Activated naive CD8-positive, alpha-beta T cell treated with anti-CD3 and anti-CD28 coated beads, Interleukin-2, amount 10 ng/mL, durations not matched to agents 7 days and 5 days (primary cell): ENCODE measurements at places on chromosomes 4 and X.
A peak's percentile ranks its signal among the peaks of the same experiment; 100 is the strongest.

GRCh38 chrX:153765138-153766079 lies 1.4 kb downstream of the PLXNB3 start:
- peak; percentile 20 for DNase-seq

DNA sequence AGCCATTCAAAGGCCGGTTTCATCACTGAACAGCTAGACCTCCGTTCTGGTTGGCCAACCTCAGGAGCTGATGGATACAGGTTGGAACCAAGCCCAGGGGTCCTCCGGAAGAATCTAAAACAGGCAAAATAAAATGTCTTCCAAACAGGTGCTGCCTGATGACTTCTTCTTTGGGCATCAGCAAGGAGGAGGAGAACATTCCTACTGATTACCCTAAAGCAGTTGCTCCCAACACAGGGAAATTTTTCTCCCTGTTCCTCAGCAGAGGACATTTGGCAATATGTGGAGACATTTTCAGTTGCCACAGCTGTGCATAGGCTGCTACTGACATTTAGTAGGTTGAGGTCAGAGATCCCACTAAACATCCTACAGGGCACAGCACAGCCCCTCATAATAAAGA lies 319.3 kb upstream of the PPARGC1A start:
- no peak for DNase-seq

GRCh38 chrX:136725441-136726104 lies 55.2 kb downstream of the ARHGEF6 start:
- DNase-seq: no peak

DNA sequence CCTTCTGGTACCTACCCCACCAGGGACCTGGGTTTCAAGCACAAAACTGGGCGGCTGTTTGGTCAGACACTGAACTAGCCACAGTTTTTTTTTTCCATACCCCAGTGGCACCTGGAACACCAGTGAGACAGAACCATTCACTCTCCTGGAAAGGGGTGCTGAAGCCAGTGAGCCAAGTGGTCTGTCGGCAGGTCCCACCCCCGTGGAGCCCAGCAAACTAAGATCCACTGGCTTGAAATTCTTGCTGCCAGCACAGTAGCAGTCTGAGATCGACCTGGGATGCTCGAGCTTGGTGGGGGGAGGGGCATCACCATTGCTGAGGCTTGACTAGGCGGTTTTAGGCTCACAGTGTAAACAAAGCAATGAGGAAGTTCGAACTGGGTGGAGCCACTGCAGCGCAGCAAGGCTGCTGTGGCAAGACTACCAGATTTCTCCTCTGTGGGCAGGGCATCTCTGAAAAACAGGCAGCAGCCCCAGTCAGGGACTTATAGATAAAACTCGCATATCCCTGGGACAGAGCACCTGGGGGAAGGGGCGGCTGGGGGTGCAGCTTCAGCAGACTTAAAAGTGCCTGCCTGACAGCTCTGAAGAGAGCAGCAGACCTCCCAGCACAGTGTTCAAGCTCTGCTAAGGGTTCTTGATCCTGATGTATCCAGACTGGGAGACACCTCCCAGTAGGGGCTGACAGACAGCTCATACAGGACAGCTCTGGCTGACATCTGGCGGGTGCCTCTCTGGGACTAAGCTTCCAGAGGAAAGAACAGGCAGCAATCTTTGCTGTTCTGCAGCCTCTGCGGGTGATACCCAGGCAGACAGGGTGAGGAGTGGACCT lies 223.0 kb downstream of the COX18 start:
- no peak for DNase-seq

DNA sequence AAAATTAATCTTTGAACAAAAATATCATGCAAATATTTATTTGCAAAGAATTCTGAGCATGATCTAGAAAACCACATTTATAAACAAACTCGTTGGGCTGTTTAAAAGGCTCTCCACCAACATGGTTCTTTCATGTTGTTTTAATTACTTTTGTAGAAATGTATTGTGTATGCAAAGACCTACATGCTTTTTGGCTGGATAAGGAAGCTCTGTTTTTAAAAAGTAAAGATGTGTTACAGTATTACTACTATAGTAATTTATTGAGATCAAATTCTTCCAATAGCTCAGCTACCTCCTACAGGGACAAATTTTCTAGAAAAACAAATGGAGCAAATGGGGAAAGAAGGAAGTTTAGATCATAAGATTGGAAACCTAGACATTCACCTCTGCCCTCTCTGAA lies 177.5 kb upstream of the TTC29 start:
- DNase-seq: no peak

GRCh38 chrX:109441266-109441665 lies 40.6 kb downstream of the GUCY2F start:
- DNase-seq: no peak

- DNase-seq: no peak
Observed at GRCh38 chr4:16516796-16517439, 290.6 kb upstream of the TAPT1 start.

DNA sequence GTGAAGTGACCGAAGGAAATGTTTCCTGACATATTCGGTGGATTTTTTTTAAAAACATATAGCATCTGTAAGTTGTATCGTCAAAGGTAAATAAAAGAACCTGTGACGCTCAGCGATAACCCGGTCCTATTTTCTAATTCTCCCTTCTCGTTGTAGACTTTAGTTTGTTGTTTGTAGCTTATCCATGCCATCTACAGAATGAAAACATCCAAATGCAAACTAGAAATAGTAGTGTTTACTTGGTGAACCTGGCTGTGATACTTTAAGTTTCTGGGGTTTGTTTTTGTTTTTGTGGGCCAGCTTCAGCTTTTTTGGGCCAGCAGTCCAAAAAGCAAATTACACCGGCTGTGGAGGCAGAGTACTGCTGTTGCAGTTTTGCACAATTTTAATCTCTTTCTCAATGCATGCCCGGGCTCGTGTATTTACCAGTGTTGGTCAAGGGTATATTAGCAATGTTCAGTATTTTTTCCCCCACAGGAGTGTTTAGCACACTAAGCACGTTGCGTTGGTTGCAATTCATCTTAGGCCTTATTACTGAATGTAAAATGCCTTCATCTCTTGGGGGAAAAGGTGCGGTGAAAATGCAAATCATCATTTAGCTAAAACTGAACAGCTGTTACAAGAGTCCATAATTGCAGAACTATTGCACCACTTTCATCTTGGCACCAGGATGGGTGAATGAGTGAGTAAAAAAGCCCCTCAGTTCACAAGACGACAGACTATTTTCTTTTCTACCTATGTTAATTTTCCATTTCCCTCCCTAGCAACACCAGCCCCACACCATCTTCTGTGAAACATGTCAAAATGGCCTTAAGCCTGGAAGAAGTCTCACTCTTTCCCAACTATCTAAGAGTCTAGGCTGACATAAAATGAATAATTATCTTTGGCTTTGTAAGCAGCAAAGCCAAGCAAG lies 1.7 kb upstream of the CNOT6L start:
- no peak for DNase-seq

DNA sequence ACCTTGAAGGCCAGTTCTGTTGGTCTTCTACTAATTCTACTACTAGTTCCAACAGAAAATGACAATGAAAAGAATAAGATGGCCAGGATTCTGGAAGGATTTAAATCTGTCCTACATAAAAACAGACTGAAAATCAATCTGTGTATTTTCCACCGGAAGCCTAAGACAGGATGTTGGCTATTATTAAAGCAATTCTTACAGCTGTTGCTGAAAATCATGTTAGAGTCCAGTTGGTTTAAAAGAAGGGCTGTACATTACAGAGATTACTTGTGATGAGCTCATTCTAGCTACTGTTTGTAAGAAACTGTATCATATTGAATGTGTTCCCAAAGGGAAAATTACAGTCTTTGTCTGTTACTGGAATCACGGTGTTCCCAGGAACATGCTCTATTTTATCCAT lies 54.8 kb upstream of the MAGEB16 start:
- DNase-seq: no peak

DNA sequence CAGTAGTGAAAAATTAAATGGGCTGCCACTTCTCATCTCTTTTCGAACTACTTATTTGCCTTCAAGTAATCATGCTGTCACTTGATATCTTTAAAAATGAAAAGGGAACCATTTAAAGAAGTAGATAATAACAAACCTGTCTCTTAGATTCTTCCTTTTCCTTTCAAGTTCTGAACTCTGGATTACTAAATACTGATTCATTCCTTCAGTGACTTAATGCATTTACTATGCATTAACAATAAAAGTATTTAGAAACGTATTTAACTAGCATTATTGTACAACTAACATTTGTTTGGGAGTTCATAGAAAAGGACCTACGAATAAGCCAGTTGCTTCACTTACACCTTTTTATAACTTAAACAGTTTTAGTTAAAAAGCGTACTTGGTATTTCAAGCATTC lies 61.1 kb upstream of the RAB33B start:
- no peak for DNase-seq

DNA sequence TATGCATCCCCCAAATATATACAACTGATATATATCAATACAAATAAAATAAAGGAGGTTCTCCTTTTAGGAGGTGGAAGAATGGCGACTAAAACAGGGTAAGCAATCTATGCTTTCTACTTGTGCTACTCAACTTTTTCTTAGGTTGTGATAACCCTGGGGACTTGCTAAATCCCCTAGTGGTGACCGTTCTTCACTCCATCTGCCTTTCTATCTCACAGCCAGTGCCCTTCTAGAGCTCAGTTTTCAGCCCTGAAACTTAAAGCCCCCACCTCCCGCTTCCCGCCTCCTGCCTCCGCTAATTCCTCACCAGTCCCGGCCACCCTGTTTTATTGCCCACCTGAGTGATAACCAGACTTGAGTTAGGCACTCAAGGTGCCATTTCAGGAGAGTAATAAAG lies 15.5 kb upstream of the ESX1 start:
- DNase-seq: no peak

GRCh38 chrX:126237524-126237923 lies 71.4 kb upstream of the DCAF12L2 start:
- DNase-seq: no peak

GRCh38 chrX:132876523-132877338 lies 81.7 kb downstream of the HS6ST2 start:
- no peak for DNase-seq

GRCh38 chr4:94342694-94343093 lies at the start of gene HPGDS:
TSS of gene HPGDS (minus strand) at chr4:94342836. CDS start at chr4:94334629, 8,207 bp downstream.
- no peak for DNase-seq

GRCh38 chr4:86594559-86595425 lies 677 bp downstream of the PTPN13 start:
- peak; percentile 41 for DNase-seq

GRCh38 chr4:136823020-136823419 lies 709.3 kb downstream of the PCDH18 start:
- DNase-seq: no peak

- no peak for DNase-seq
Observed at GRCh38 chrX:74370487-74370886, 50.8 kb upstream of the SLC16A2 start.

DNA sequence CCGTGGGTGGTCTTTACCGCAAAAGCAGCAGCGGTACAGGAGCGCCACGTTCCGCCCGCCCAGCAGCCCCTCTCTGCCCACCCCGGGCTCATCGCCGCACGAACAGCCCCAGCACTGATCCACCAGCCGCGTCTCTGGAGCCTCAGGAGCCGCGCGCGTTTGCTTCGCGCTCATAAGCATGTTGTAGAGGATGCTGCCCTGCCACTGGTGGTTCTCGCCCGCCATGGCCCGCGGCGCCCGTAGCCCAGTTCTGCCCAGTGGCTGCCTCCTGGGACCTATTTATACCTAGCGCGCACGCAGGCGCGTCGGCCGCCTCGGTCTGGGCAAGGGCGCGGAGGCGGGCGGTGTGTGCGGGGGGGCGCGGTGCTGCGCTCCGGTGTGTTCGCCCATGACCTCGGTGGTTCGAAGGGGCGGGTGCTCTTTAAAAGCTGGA lies at the start of gene NR0B1:
NR0B1 (minus strand) TSS at position 252 of the 433 bp plus-strand sequence; CDS start at position 225, 27 bp downstream.
- DNase-seq: no peak

DNA sequence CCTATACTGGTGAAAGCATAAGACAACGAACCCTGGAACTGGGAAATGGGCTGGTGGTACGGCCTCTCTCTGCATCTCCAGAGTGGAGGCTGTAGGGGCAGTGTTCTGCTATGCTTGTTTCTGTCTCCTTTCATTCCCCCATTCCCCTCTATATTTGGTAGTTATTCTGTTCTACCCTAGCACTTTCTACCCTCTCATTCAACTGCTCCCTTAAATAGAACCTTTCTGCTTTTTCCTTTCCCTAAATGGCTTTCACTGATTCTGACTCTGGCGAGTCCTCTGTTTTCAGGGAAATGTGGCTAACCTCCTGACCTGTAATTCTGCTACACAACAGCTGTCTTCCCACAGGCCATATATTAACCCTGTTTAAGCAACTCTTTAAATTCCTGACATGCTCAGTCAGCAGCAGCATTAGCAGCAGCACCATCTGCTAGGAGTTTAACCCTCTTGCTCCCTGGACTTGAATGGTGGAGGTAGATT lies 94.2 kb downstream of the CXCL13 start:
- DNase-seq: no peak

DNA sequence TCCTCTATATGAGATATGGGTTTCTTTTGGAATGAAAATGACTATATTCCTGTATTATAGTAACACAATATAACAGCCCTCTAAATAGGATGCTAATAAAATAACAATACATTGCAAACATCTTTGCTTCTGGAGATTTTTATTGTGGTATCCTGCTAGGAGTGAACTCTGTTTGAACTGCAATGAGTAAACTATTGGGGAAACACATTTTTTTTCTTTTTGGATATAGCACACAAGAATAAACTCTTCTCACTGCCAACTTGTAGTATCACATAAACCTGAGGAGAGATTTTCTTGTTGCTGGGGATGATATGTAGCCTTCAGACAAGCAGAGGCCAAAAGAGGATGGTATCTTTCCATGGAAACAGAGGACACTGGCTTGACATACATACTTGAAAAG lies 238.2 kb downstream of the C4orf33 start:
- no peak for DNase-seq

- DNase-seq: no peak
Observed at GRCh38 chr4:65668201-65669089, 1.8 kb downstream of the EPHA5 start.

DNA sequence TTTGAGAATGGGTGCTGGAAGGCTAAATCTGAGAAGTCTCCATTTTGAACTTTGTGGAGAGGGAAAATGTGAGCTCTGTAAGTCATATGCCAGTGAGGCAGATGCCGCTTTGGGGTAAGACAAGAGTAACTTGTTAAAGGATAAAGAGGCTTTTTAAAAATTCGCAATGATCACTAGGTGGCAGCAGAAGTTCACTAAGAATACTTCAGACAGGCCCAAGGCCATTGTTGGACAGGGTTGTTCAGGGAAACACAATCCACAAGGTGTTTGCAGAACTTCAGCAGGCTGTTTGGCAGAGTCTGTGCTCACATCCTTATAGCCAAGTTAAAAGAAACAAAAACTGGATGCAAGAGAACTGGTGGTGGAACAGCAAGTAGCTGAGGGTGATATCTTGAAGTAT lies 13.7 kb upstream of the PIGA start:
- no peak for DNase-seq

GRCh38 chr4:148061141-148061481 lies 329.2 kb downstream of the ARHGAP10 start:
- DNase-seq: no peak

GRCh38 chrX:11321986-11322385 lies 28.8 kb downstream of the AMELX start:
- DNase-seq: no peak

GRCh38 chr4:151950993-151951670 lies 190.3 kb upstream of the GATB start:
- no peak for DNase-seq

- DNase-seq: no peak
Observed at GRCh38 chr4:137378821-137379220, 153.5 kb downstream of the PCDH18 start.
